ENCODE measurements at places on chromosomes 2 and 18.

DNA sequence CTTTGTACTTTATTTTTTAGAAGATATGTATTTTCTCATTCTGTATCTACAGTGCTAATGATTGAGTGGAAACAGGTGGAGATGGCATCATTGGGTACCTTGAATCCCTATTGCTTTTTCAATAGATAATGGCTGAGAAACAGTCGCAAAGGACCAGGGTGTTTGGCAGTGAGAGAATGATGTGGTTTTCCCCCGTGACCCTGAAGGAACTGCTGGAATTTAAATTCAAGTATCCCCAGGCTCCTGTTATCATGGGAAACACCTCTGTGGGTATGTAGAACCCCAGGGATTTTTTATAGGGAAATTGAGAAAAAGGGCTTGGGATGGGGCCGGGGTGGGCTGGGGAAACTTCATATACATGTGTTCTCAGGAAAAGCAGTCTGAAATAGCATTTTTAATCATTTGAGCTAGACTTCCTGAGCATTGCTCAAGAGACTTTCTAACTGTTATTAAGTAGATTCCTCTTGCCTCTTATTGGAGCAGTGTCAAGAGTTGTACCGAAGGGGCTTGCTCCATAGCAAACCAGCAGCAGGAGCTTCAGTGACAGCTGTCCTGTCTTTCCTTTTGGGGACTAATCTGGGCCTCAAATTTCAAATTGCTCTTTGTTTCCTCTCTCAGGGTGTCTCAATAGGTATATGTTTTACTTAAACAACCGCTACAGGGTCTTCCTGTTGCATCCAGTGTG is 18.9 kb downstream of the AOX1 start:
- no peak for DNase-seq

- DNase-seq = no peak
Measured at GRCh38 chr2:174074831-174075230, 109.7 kb upstream of the SP3 start.

DNA sequence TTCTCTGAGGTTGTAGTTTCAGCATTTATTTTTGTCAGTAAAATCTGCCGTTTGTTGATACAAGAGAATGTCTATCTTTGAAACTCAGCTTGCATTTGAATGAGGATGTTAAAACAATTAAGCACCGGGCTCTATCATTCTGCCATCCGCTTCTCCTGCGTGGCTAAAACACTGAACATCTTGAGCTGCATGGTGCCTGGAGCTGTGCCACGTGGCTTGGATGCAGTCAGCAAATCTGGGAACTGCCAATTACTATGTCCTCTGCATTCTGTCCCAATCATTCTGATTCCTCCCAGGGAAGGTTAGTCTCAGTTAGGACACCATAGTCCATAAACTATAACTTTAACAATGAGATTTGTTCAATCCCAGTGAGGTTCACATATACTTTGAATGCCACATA is 598.4 kb downstream of the FBXO15 start:
- DNase-seq = no peak

GRCh38 chr2:142325870-142326269 is 195.1 kb upstream of the LRP1B start:
- DNase-seq = no peak

GRCh38 chr2:40210968-40211353 is 240.9 kb downstream of the SLC8A1 start:
- no peak for DNase-seq

DNA sequence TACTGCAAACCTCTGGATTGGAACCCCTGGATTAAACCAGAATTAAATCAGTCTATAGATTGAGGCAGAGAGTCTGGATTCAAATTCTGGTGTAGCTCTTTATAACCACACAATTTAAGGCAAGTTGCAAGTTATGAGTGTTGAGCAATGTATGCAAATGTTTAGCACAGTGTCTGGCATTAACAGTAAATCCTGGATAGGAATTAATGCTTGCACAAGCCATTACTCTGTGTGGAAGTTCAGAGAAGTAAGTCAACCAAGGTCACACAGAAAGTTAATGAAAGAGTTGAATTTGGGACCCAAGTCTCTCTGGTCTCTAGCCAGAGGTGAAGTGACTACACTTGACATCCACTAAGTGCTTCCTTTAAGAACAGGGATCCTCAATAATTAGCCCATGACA is 2.0 kb upstream of the MARCO start:
- DNase-seq = no peak

- DNase-seq = no peak
Measured at GRCh38 chr18:69934601-69935265, 12.9 kb downstream of the CD226 start.

DNA sequence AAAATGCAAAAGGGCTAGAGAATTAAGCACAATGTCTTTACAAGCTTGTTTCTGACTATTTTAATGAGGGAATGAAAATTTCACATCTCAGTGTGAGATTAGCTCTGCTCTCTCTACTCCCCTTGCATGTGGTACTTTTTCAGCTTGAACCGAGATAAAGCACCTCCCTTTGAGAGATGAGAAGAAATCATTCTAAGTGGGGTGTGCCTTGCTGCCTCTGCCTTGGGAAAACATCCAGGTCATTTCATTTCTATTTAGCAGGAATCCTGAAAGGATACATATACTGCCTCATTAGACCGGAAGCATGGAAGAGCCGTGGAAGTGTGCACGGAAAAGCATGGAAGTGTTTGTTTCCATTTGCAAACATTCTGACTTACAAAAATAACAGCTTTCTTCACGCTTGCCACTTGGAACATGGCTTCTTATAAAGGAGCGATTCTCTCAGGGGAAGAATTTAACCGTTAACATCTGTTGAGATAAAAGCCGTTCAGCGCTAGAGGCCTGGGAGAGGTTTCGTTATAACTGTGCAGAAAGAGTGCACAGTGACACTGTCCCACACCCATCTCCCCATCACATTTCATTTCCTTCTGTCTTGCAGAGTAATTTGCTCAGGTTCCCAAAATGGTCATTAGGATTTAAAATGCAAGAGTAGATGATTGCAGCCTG is 16.7 kb downstream of the NOSTRIN start:
- no peak for DNase-seq

DNA sequence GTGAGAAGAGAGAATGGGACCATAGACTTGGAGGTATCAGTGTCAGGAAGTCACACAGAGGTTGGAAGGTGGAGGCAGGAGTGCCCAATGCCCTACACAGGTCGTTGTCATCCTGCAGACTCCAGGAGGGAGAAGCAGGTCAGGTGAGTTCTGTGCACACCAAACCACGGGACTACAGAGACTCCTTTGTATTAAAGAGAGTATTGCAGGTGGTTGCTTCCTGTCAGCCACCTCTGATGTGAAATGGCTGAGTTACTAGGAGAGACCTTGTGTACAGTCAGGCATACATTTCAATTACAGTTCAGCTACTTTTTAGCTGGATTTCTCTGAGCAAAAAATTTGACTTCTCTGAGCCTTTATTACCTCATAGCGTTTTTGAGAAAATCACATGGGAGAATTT is 51.6 kb downstream of the SPP2 start:
- no peak for DNase-seq

- DNase-seq = no peak
Measured at GRCh38 chr2:136235546-136235945, 117.6 kb upstream of the CXCR4 start.

- no peak for DNase-seq
Measured at GRCh38 chr18:36613069-36613468, 215.7 kb downstream of the TPGS2 start.

- DNase-seq = no peak
Measured at GRCh38 chr2:181697571-181697970, 17.3 kb upstream of the NEUROD1 start.

DNA sequence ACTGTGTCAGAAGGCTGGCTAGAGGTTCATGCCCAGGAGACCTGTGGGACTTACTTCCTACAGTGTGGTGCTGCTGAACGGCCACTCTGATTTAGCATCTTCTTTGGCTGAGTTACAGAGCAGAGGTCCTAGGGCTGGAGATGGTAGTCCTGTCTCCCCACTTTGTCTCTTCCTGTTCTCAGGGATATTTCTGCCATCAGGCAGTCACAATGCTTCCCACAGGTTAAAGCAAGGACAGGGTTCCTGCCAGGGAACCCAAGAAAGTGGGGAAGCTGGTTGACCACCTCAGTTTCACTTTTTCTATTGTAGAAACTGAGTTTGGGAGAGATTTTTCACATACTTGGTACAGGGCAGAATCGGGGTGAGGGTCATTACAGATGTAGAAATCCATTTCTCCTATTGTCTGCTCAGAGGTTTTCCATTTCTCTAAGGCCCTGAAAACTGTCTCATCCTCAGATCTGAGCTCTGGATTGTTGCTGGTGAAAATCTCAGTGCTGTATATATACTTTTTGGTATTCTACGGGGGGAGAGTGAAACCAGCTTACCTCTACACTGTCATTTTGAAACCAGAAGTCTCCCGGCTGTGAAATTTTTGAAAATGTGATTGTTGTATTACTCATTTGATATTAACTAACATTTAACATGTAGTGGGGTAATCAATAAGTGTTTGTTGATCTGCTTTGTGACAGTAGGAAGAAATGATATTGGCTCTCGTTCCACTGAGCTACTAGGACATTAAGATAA is 37.0 kb upstream of the MEP1B start:
- no peak for DNase-seq

- DNase-seq = peak; percentile 38
Measured at GRCh38 chr2:177551989-177552421, 159.4 kb downstream of the AGPS start.

DNA sequence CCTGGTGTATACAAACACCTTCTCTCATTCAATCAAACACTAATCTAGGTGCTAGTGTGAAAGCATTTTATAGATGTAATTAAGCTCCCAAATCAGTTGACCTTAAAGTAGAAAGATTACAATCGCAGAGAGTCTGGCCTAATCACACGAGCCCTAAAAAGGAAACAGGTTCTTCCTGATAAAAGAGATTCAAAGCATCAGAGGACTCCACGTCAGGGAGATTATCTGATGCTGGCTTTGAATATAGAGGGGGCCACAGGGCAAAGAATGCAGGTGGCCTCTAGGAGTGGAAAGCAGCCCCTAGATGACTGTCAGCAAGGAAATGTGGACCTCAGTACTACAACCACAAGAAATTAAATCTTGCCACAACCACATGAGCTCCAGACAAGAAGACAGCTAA is 28.2 kb upstream of the ZC3H15 start:
- DNase-seq = no peak

DNA sequence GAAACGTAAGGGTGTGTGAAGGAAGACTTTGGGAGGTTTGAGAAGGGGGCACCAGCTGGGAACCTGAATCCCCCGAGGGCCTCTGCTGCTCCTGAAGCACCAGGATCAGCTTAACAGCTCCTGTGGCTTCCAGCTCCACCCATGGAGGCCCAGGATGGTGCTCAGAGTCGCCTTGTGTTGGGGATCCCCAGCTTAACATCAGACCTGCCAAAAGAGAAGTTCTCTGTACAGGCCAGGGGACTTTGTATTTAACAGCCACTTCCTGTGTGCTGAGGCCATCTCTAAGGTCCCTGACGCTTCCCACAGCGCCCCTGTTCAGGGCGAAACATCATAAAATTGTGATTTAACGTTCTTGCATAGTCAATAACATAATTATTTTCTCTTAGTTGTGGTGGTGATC is 77.5 kb downstream of the NCK2 start:
- DNase-seq = no peak

All from NCI-H1092 (cell line).